Stimulated activated CD8-positive, alpha-beta memory T cell treated with anti-CD3 and anti-CD28 coated beads, Interleukin-15, amount 100 ng/mL, for 4 hours (primary cell): ENCODE measurements at places on chromosomes 3 and 15.

- DNase-seq, result no peak
These were observed 82.4 kb downstream of the OXSM start for GRCh38 chr3:25872200-25872877.

DNA sequence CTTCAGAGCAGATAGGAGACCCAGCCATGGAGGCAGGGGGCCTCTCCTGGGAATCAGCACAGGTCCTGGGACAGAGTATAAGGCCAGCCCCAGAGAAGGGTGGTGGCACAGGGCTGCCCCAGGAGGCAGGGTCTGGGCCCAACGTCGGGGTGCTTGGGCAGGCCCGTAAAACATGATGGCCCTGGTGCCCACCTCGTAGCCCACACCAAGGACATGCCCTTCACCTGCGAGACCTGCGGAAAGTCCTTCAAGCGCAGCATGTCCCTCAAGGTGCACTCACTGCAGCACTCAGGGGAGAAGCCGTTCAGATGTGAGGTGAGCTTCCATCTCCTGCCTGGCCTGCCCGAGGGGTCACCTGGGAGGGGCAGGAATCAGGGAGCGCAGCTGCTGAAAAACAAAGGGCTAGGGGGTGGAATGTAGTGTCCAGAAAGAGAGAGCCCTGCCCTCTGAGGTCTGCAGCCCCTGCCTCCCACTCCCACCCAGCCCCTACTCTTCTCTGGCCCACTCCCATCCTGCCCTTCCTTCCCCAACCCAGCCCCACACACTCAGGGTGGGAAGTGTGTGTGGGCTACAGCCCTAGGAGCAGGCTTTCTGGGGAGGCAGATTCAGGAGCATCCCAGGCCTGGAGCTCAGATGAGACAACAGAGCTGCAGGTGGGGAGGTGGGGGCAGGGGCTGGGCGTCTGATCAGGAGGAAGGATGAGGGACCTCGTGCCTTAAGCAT lies 9.5 kb downstream of the ZBTB47 start:
- no peak for DNase-seq

DNA sequence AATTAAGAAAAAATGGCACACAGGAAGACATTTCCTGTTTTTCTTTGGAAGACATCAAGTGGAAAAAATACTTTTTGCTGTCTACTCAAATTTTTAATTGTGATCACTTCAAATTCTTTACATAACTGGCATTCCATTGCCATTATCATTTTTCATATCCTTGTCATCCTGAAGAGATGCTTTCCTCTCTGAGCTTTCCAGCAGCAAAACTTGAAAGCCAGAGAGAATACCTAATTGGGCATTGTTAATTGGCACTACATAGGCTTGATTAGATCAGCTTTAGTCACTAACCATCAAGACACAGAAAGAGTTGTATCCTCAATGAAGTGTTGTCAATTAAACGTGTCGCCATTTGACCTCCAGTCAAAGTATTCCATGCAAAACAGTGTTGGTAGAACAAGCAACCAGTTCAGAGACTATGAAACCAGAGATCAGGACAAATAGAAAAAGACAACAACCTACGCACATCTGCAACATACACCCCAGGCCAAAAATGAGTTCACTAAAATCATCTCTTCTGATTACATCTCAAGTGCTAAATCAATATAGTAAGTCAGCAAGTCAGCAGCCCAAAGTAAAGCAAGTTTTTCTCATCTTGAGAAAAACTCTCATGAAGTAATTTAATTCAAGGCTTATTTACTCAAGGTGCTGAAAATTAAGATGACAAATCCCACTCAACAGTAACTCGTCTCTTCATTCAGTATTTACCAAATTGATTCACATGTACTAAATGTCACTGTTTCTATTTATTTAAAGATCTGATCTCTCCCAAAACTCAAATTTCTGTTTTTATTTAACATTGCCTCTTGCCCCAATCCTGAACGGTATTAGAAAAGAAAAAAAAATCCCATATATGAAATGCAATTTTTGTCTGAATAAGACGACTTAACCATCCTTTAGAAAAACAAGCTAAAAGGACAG lies 123.0 kb downstream of the SUCLG2 start:
- no peak for DNase-seq

DNA sequence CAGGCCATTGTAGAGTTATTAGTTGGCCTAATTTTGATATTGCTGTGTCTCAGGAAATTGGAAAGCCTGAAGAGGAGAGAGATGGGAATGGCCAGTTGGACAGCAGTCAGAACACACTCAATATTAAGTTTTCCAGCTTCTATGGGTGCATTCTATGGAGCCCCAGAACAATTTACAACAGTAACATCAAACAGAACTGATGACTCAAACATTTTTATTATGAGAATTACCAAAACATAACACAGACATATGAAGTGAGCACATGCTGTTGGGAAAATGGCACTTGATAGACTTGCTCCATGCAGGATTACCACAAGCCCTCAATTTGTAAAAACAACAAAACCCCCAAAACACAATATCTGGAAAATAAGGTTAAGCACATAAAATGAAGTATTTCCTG lies 104.3 kb downstream of the GADL1 start:
- DNase-seq, result no peak

DNA sequence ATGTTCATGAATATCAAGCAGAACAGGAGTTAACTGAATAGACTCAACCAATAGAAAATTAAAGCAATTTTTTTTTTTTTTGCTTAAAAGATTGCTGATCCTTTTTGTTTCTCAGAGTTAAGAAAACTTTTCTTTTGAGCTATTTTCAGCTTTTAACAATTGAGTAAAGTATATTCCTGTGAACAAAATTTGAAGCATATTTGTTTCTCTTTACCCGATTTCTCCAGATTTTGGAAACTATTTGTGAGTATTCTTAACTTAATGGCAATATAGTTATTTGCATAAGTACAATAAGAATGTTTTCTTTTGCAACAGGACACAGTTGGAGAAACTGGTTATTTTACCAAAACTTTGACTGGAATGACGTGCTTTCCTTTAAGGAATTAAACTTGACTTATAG lies 53.4 kb upstream of the C15orf39 start:
- no peak for DNase-seq

DNA sequence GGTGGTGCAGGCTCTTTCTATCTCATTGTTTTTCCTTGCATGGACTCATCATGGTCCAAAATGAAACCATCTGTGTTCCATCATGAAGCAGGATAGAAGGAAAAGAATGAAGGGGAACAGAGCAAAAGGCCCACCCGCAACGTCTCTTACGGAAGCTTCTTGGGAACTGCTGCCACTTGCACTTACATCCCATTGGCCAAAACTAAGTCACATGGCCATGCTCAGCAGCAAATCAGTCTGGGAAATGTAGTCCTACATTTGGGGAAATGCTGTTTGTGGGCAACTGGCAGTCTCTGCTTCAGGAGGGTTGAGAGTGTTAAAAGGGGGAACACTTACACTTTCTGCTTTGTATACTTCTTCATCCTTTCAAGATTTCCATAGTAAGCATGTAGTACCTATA lies 191.6 kb downstream of the SV2B start:
- DNase-seq, result no peak

DNA sequence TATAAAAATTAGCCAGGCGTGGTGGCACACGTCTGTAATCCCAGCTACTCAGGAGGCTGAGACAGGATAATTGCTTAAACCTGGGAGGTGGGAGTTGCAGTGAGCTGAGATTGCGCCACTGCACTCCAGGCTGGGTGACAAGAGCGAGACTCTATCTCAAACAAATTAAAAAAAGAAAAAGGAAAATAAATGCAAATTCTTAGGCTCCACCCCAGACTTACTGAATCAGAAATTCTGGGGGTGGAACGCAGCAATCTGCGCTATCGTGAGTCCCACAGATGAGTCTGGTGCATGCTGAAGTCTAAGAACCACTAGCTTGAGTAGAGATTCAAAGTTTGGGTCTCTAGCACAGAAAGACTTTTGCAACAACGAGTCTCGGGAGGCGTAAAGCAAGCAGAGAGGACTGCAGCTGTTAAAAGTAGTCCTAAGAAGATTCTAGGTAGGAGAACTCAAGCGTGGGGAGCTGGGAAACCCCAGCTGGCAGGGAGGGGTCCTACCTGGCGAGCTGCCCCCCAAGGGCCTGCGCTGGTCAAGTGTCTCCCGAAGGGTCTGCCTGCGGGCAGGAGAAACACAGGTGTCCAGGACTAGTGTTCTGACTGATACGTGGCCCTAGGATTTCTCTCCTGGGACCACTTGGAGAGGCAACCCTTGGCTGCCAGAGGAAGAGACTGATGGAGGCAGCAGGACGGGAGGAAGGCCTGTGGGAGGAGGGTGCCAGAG lies 21.9 kb downstream of the CEP19 start:
- DNase-seq, result no peak

DNA sequence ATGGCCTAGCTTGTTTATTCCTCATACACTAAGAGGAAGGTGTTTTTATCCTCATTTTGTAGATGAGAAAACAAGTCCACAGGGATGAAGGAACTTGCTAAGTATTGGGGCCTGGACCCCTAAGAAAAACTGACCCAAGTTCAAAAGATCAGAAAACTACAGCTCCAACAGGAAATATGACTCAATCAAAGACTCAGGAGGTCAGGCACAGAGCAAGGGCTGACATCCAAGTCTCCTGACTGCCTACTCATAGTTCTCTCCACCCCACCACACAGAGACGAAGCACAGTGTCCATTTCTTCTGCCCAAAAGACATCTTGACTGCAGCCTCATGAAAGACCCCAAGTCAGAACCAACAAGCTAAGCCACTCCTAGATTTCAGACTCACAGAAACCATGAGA lies 26.9 kb upstream of the TPM1 start:
- DNase-seq, result no peak

- no peak for DNase-seq
These were observed 22.9 kb upstream of the FBLN2 start for GRCh38 chr3:13525827-13526625.

GRCh38 chr3:118436697-118437262 lies 597.9 kb downstream of the IGSF11 start:
- DNase-seq, result no peak

GRCh38 chr3:15490158-15490557 lies 31.3 kb downstream of the COLQ start:
- DNase-seq, result no peak

- no peak for DNase-seq
These were observed 320.6 kb downstream of the MECOM start for GRCh38 chr3:169342652-169343505.

DNA sequence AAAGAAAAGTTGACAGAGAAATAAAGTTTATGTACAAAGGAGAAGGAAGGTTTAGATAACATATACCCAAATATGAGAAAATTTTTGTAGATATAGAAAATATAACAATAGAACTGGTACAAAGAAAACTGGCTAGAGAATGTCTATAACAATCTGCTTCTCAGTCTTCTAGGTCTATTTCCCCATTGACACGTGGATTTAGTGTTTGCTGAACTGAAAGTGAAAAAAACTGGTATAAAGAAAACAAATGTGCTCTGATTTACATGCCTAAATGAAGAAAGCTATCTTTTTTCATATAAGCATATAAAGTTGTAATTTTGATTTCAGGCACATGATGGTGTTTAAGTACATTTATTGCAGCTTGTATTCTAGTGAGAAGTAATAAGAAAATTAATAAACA lies 9.8 kb downstream of the KCNMB2 start:
- no peak for DNase-seq

DNA sequence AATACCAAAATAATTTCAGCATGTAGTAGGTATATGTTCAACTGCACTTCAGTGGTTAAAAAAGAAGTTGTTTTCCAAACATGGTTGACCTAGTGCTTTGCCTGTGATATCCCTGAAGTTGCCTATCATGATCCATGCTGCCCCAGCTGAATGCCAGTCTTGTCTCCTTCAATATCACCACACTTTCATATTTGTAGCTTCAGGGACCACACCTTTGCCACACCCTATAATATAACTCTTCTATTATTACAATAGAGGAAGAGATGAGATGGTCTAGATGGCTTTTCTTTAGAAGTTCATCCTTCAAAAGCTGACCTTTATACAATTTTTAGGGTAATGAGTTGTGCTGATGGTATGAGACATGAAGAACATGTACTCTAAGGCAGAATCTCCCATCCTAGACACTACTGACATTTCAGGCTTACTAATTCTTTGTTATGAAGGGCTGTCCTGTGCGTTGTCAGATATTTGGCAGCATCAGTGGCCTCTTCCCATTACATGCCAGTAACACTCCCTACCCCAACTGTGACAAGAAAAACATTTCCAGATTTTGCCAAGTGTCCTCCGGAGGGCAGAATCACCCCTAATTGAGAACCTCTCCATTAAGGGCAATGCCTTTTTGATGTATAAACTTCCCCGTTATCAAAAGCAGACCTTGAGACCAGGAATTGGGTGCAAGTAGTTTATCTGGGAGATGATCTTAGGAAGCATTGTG lies 76.2 kb upstream of the PLCL2 start:
- DNase-seq, result no peak

DNA sequence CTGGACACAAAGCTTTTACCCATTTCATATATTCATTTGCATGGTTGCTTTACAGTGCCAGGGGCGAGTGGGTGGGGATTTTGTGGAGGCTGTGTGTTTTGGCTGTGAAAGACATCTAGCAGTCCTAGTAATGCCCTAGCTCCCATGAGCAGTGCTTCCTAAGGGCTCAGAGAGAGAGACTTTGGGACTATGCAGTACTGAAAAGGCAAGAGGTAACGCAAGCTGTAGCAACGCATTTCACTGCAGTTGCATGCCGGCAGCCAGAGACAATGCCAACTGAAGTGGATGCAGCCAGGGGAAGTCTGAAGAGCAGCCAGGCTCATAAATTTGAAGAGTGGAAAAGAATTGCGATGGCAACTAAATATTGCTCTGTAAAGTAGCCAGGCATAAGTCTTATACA lies 27.4 kb upstream of the ATP10A start:
- no peak for DNase-seq

- DNase-seq, result no peak
These were observed 563.5 kb downstream of the OCA2 start for GRCh38 chr15:27535445-27536129.

DNA sequence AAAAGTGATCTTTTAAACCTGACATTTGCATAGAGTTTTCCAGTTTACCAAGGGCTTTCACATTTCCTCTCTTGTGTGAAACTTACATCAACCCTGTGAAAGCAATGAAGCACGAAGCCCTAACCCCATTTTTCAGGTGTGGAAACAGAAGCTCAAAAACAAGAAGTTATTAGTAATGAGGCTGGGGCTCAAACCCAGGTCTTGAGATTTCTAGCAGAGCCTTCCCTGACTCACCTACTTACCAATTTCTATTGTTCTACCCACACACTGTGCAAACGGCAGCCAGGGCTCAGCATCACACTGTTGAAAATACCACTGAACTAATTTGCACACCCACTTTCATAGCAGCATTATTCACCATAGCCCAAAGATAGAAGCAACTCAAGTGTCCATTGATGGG lies 117.8 kb upstream of the IGF1R start:
- no peak for DNase-seq

DNA sequence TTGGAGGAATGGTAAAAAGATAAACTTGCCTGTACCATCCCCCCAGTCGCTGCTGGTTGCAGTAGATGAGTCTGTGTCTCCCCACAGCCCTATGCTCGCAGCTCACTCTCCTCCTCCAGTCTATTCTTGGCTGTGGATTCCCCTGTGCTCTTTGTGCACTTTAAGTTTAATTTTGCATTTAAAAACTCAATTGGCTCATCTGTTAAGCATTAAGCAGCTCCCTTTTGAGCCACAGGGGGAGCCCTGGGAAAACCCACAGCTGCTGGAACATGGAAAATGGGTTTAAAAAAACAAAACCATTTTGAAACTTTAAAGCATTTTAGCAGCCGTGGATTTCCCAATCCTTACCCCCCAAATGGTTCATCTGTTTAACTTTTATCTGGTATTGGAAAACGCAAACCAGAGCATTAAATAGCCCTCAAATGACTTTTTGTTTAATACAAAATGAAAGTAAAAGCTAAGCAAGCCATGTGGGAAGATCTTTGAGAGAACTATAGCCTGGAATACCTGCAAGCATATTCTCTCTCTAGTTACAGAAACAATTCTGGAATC lies 536.9 kb downstream of the ZIC1 start:
- no peak for DNase-seq
